ENCODE measurements at places on chromosomes 4 and X.
A peak's percentile ranks its signal among the peaks of the same experiment; 100 is the strongest.

- no peak for DNase-seq
These were observed 77.5 kb downstream of the HTRA3 start for GRCh38 chr4:8346838-8347605.

DNA sequence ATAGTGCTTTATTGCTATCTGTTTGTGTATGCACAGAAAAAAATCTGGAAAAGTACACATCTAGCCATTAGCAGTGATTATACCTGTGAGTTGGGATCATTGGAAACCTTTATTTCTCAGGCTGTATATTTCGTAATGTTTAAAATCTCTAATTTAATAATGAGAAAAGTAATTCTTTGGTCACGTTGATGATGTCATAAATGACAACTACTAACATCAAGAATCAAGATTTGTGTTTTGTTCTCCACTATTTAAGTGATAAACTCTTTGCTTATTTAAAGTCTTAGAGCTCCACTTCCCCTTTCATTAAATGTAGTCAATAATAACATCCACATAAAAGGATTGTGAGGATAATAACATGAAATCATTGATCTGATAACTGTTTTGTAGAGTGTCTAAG is 126.2 kb downstream of the TMA16 start:
- no peak for DNase-seq

- DNase-seq = no peak
These were observed 4.3 kb downstream of the SOWAHD start for GRCh38 chrX:119762718-119763117.

GRCh38 chr4:102586644-102587021 is 85.5 kb downstream of the NFKB1 start:
- peak; percentile 37 for DNase-seq

DNA sequence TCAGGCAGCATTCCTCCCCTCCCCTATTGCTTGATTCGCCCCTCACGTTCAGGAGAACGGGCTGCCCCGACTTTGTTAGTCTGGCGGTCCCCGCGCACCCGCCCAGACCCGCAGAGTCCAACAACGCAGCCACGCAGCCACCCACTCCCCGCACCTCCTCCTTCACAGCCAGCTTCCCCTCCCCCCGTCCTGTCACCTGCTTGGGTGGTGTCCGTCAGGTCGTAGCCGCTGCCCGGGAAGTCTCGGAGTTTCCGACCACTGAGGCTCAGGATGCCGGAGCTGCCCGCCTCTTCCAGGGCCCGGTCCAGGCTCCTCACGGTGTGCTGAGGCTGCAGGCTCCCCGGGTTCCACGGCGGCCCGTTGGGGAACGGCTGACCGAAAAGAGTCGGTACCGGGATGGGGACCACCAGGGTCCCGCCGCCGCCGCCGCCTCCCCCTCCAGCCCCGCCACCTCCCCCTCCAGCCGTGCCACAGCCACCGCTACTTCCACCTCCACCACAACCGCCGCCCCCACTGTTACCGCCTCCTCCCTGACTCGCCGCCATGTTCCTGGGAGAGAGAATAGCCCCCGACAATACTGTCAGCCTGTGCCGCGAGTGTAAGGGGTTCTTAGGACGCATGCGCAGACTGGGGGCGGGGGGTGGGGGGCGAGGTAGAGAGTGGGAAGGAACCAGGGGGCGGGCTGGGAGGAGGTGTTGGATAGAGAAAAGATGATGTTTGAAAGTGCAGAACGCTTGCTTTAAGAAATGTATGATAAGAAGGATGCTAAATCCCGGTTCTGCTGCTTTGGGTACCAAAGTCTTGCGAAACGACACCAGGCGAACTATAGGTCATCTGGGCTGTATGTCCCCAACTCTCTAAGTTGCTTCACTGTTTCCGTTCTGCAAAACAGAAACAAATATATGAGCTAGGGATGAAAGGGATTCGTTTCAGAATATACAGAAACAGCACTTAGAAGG is at the start of gene LRCH2:
LRCH2 (minus strand) TSS at position 600 of the 959 bp plus-strand sequence; CDS start at position 545, 55 bp downstream.
- DNase-seq = no peak

GRCh38 chr4:14675279-14675985 is 326.8 kb upstream of the CPEB2 start:
- no peak for DNase-seq

DNA sequence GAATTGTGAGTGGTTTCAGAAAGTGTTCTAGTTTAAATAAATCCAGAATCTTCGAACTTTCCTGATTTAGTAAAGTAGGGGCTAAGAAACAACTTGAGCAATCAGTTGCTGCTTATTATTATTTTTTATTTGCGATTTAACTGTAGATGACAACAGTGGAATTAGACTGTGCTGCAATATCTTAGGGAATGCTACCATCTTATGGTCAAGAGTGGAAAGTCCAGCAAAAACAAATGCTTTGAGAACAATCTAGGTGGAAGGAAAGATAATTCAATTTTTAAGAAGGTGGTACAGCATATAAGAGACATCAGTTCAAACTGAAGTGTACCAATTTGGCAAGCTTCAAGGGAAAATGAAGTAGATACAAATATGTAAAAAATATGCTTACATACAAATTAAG is 73.3 kb downstream of the CYLC1 start:
- no peak for DNase-seq

DNA sequence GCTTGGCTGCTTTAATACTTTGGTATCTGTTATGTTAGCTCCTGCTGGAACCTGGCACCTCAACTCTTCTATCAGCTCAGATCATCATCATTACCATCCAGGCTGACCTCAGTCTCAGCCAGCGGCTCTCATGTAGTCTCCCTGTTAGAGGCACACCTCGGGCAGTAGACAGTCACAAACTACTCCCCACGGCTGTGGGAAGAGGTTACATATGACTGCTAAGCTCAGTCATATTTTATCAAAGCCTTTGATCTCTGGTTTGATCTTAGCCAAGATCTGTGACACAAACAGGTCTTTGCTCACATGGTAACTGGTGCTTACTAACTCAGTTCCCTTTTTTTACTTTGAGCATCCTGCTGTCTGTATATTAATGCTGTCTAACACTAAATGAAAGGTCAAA is 384.9 kb downstream of the CENPC start:
- DNase-seq = no peak

DNA sequence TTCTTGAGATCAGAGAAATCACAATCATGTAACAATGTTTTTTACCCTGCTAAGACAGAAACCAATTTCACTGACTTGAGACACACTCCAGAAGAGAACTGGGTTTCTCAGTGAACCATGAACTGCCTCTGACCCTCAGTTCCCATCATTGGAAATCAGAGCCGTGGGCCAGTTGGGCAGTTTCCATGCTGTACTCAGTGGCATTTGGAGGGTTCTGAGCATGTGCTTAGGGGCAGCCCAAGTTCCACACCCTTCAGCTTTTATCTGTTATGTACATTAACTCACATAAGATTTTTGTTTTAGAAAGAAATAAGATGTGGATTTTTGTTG is 77.9 kb downstream of the BTC start:
- DNase-seq = no peak

- no peak for DNase-seq
These were observed 96.7 kb downstream of the PPP2R2C start for GRCh38 chr4:6375620-6376295.

DNA sequence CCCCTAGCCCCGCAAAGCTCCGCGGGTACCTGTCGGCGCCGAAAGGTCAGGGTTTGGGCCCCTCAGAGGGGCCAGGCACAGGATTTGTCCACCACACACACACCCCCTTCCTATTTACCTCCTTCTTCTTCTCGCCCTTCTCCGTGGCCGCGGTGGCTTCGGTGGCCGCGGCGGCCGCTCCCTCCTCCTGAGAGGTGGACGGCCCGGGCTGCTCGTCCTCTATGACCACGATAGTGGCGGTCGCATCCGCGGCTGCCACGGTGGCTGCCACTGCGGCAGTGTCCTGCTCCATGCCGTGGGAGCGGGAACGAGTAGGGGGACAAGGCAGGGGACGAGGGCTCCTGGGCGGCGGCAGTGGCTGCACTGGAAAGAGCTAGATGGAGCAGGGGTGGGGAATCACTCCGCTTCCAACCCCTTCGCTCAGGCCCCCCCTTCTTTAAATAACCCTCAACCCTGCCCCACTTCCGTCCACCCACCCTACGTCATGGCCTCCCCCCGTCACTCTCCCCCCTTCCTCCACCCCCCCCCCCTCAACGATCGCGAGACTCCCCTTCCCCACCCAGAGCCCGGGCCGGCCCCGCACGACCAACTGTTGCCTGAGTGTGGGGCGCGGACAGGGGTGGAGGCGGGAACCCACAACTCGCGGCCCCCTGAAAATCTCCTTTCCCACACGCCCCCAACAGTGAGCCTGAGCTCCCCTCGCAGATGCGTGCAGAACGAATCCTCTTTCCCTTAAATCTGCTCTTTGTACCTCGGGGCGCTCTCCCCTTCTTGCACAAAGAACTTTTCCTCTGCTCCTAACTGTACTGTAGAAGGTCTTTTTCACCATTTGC is at the start of gene SMARCA1:
SMARCA1 (minus strand) TSS at position 412 of the 833 bp plus-strand sequence; CDS start at position 292, 120 bp downstream.
- DNase-seq = no peak
